AG04450 (cell line): ENCODE measurements at places on chromosomes 2 and 18.
A peak's percentile ranks its signal among the peaks of the same experiment; 100 is the strongest.

- DNase-seq: no peak
These were observed 483.5 kb upstream of the SALL3 start for GRCh38 chr18:78496079-78496478.

DNA sequence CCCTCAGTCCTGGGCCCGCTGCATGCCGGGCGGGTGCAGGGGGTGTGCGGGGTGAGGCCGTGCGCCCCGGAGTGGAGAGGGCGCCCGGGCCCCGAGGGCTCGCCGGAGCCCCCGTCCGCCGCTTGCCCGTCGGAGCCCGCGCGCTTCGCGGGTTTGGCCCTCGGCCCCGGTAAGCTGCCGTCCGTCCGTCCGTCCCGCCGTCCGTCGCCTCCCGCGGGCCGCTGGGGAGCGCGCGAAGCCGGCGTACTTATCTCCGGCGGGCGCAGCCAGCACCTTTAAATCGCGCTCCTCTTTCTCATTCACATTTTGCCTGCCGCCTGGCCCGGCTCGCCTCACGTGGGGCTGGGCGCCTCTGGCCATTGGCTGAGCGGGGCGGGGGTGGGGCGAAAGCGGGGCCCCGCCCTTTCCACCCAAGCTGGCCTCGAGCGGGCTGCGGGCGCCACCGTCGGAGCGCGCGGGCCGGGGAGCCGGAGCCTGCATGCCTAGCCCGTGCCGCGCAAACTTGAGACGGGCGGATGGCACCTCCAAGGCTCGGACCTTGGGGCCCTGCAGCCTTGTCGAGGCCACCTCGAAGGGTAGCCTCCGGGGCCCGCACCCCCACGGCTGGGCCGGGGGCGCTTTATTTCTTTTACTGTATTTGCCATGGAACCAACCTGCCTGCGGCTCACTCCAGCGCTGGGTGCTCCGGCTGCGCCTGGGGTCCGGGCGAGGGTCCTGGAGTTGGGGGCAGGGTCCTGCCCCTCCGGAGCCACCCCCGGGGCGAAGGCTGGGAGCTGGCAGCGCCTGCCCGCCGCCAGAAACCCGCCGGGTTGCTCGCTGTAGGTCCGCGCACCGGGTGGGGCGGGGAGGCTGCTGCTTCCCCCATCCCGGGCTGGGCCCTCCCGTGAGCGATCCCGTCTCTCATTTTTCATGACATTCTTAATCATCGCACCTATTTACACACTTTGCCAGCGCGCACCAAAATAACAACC lies at the start of gene GBX2:
Gene GBX2 (minus strand): TSS at position 277 of the 971 bp plus-strand sequence. CDS start 415 bp downstream, outside the sequence.
- no peak for DNase-seq

- DNase-seq: no peak
These were observed 494.6 kb upstream of the MYT1L start for GRCh38 chr2:2825516-2826208.

- DNase-seq: peak; percentile 76
These were observed 9.6 kb downstream of the MARCHF4 start for GRCh38 chr2:216362730-216363129.

- no peak for DNase-seq
These were observed 70.8 kb upstream of the NOSTRIN start for GRCh38 chr2:168731616-168732015.

DNA sequence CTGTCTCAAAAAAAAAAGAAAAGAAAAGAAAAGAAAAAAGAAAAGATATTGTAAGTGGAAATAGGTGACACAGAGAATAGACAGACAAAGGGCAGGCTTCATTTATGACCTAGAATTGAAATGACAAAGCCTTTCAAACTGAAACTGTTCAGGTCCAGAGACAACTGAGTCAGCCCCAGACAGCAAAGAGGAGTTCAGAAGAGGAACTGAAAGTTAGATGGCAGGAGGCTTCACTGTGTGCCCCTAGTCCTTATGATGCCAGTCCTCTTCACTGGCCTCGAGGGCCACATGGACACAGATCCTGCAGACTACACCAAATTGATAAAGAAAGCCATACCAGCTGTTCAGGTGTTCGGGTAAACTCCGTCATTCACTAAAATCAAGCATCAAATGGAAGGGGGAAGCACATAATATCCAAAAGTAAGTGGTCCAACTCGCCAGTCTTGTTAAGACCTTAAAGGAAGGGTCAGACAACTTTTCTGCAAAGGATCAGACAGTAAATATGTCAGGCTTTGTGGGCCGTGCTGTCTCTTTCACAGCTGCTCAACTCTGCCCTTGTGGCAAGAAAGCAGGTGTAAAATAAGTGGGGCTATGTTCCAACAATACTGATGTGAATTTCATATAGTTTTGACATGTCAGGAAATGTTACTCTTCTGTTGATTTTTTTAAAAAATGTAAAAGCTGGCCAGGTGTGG lies 231.9 kb upstream of the MGAT5 start:
- no peak for DNase-seq

DNA sequence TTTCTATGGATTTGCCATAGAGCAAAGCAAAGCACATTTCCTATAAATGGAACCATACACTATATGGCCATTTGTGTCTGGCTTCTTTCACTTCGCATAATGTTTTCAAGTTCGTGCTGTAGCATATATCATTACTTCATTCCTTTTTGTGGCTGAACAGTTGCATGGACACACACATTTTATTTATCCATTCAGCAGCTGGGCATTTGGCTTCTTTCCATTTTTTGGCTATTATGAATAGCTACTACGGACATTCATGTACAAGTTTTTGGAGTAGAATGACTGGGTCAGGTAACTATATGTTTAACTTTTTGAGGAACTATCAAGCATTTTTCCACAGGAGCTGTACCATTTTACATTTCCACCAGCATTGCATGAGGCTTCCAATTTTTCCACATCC lies 10.7 kb upstream of the SELENOI start:
- DNase-seq: no peak

DNA sequence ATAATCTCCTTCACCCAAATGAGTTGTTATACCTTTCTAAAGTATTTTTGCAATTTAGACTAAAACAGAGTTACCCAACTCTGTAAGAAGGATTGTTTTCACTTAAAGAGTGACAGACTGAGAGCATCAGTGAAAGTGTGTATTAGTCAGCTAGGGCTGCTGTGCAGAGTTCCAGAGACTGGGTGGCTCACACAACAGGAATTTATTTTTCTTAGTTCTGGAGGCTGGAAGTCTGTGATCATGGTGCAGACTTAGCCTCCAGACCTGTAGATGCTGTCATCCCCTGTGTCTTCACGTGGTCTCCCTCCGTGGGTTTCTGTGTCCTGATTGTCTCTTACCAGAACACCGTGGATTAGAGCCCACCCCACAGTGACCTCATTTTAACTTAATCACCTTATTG lies 40.0 kb downstream of the BCL2L11 start:
- DNase-seq: peak; percentile 61

GRCh38 chr2:223668302-223668998 lies 66.3 kb upstream of the SCG2 start:
- DNase-seq: no peak

DNA sequence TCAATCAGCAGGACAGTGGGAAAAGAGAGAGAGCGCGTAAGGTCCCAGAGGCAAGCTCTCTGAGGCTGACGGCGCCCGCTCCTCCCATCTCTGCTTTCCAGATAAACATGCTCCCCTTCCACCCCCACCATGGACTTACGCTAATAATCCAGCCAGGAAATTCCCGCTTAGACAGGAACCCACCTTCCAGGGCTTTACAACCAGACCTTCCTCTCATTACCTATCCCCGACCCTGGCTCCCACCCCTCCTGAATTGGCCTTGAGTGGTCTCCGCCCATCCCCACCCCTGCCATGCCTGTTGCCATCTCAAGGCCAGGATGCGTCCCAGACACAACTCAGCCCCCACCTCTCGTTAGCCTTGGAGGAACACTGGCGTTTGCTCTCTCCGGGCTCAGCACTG lies 131.1 kb downstream of the SMAD2 start:
- no peak for DNase-seq

DNA sequence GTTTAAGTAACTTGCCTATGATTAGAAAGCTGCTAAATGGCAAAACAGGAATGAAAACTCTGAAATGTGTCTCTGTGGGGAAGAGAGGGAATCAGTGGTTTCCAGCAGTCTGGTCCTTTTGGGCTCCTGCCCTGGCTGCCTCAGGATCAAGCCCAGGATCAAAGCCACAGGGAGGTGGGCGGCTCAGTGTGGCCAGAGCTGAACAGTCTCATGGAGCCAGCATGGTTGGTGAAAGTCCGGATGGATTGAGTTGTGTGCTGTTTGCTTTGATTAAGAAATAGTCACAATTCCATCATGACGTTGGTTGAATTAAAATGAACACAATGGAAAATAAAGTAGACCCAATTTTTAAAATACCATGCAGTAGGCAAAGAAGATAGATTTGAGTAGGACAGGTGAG lies 344.2 kb downstream of the LPIN1 start:
- no peak for DNase-seq

DNA sequence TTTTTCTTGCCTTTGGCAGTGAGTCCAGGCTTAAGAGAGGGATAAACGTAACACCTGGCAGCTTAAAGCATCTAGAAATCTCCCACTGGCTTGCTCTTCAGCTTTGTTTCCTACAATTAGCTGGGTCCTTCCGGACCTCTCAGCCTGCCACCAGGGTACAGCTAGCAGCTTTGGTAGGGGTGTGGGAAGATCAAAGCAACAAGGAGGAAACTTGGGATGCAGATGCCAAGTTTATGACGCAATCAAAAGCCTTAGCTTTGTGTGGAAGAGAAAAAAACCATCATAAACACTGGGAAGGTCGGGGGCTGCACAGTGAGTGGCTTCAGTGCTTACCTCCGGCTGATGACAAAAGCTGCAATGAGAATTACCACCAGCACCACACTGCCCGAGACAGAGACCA lies 116.9 kb downstream of the EPHA4 start:
- no peak for DNase-seq

GRCh38 chr2:110858135-110858725 lies 125.9 kb downstream of the ACOXL start:
- DNase-seq: no peak

- no peak for DNase-seq
These were observed 83.4 kb downstream of the RTN4 start for GRCh38 chr2:54966837-54967236.

DNA sequence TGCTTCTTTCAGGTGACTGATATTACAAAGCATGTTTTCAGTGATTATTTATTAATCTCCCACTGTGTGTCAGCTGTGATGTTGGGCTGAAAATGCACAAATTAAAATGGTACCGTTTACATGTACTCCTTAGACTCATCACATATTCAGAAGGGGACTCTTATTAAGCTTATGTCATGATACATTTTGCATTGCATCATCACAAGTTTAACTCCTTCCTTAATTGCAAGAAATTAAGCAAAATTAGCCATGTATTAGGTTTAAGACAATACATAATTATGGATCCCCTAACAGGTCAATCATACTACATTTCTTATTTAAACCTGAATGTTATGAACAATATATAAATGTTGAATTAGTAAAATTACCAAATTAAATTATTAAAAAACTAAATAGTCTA lies 899.1 kb downstream of the TMEM182 start:
- no peak for DNase-seq

- DNase-seq: no peak
These were observed 5.7 kb downstream of the ZNF385B start for GRCh38 chr2:179855673-179856072.

- no peak for DNase-seq
These were observed 16.7 kb downstream of the IL1R1 start for GRCh38 chr2:102159295-102159694.

DNA sequence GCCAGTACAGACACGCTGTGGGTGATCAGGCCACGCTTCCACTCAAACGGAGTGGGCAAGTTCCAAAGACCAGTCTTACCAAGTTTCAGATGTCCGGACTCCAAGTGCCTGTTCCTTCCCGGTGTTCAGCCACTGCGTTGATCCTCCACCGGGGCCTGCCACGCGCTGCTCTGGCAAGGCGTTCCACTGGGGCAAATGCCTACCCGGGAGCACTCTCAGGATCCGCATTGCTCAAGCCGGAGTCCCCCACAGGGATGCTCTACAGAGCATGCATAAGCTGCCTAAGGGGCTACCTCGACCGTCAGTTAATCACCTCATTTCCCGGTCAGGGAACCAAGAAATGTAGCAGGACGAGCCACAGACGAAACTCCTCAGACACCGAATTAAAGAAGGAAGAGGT lies 37.0 kb upstream of the CLASP1 start:
- DNase-seq: no peak

GRCh38 chr2:45960057-45960863 lies 308.8 kb downstream of the PRKCE start:
- no peak for DNase-seq

GRCh38 chr2:164735309-164735919 lies 106.2 kb downstream of the COBLL1 start:
- no peak for DNase-seq

DNA sequence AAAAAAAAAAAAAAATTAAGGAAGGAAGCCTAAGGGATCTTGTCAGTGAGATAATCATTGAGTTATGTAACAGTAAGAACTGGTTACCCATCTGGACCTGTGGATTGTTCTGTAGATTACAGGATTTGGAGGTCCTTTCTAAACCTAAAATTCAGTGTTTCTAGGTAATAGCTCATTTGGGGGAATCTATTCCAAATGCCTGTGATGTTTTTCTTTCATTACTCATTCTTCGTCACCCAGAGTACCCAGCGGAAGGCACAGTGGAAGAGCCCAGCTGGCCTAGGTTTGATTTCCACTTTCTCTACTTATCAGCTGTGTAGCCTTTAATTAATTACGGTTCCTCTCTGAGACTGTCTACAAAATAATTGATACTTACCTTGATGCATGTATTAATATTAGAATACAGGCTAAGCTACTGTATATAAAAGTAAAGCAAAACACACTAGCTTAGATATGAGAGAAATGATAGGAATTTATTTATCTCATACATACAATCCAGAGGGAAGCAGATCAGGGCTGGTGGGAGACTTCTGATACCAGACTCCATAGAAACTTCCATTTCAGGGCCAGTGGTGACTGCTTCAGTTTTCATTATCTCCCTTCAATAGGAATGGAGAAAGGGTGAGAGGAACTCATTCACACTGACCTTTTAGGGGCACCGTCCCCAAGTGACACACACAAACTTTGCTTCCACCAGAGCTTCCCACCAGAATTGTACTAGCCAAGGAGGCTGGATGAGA lies 115.8 kb upstream of the NOSTRIN start:
- DNase-seq: no peak

GRCh38 chr18:48545757-48546321 lies 7.0 kb downstream of the CTIF start:
- no peak for DNase-seq

DNA sequence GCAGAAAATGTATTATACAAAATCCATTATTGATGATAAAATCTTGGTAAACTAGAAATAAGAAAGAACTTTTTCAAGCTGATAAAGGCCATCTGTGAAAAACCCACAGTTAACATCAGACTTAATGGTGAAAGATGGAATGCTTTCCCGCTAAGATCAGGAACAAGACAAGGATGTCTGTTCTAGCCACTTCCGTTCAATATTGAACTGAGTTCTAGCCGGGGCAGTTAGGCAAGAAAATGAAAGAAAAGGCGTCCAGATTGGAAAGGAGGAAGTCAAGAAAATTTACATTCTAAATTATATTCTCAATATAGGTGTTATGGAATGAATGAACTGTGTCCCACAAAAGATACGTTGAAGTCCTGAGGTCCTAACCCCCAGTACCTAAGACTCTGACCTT lies 39.1 kb upstream of the DTNB start:
- no peak for DNase-seq

- no peak for DNase-seq
These were observed 11.7 kb downstream of the DOK1 start for GRCh38 chr2:74566076-74566753.

GRCh38 chr2:1788478-1788959 lies 44.2 kb upstream of the PXDN start:
- DNase-seq: no peak

GRCh38 chr2:239873656-239874635 lies 151.2 kb downstream of the NDUFA10 start:
- no peak for DNase-seq

- DNase-seq: no peak
These were observed 87.1 kb downstream of the MYOM1 start for GRCh38 chr18:3132700-3133099.

GRCh38 chr2:233979748-233980147 lies 62.6 kb downstream of the TRPM8 start:
- DNase-seq: no peak
